Upper lobe of left lung (tissue), 6 donors: ENCODE measurements at places on chromosomes 11 and 22.

GRCh38 chr11:44611687-44612434 is 46.4 kb downstream of the CD82 start:
- peak; percentile 45 for DNase-seq

DNA sequence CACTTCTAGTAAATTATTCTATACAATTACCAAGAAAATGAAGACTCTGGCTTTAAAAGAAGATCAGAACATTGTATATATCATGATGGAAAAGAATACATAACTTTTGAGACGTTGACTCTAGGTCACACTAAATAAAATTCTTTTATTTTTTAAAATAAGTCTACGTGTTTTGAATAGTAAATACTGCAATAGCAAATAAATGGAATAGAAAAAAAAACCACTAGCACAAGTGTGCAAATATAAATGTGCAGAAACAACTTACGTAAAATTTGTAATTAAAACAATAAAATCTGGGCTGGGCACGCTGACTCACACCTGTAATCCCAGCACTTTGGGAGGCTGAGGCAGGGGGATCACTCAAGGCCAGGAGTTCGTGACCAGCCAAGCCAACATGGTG is 17.9 kb downstream of the SIK3 start:
- no peak for DNase-seq

DNA sequence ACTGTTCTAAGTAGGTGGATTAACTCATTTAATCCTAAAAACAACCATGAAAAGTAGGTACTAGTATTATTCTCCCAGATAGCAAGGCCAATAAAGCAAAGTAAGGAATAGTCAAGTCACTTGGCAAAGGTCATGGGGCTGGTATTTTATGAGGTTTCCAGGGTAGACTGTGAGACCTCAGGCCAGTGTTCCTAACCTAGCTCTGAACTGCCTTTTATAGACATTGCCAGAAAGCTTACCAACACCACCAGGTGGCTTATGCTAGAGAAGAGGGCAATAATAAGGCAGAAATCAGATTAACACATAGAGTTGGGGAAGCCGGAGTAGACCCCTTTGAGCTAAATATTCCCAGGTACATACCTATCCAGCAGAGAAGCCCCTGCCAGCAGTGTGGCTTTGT is 490.9 kb upstream of the TENM4 start:
- DNase-seq: no peak

DNA sequence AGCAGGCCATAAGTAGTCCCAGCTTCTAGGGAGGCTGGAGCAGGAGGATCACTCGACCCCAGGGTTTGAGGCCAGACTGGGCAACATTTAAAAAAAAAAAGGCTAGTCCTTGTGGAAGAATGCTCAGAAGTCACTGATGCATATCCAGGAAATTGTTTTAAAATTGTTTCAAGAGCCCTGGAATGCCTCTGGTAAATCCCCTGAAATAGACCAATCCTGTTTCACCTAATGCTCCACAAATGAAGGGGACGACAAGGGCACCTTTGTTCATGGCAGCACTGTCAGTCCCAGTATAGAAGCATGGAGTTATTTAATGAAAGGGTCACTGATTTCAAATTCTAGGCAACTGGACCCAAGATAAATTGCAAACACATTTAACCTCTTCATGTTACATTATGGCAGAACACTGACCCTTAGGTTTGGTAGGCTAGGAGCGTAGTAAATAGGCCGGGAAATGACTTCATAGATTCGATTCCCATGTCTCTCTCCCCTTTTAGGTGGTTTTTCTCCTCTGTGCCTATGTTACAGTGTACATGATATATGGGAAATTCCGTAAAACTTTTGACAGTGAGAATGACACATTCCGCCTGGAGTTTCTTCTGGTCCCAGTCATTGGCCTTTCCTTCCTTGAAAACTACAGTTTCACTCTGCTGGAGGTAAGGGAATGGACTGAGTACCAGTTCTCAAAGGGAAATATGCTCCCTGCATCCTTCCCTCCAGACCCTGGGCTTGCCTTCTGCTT is 11.4 kb downstream of the KDELR3 start:
- no peak for DNase-seq

DNA sequence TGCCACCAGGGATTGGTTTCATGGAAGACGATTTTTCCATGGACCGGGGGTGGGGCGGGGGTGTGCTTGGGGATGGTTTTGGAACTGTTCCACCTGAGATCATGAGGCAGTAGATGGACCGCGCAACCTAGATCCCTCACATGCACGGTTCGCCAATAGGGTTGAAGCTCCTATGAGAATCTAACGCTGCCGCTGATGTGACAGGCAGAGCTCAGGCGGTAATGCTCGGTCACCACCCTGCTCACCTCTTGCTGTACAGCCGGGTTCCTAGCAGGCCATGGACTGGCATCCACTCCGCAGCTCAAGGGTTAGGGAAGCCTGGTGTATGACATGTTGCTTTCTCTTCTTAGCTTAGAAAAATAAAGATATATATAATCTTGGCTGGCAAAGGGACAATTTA is 22.0 kb downstream of the RBX1 start:
- DNase-seq: no peak

DNA sequence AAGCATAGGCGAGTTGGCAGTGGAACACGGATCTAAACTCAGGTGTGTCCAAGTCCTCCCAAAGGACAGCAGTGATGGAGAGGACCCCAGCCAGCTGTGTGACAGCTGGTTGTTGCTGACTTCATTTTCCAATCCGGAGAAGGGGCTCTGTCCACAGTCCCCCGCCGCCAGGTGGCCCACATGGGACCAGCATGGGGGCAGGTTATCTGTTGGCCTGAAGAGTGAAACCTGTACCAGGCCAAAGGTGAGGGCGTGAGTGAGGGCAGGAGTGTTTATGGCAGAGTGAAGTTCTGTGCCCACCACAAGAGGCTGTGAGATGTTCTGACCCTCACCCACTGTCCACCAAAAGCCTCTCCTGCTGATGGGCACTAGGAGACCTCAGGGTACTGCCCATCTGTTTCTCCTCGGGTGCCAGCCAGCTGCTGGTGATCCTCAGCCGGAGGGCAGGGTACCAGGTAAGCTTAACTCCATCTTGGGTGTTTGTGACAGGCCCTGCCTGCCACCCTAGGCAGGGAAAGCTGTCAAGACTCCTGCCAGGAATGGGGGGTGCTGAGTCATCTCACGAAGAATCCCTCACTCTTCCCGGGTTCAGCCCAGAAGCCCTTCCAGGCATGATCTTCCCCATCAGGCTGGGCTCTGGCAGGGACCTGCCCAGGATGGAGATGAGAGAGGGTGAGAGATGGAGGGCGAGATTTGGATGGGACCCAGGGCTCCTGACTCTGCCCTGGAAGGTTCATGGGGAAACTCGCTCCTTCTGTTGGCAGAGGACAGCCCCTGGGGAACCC is 15.5 kb upstream of the TAB1 start:
- no peak for DNase-seq

DNA sequence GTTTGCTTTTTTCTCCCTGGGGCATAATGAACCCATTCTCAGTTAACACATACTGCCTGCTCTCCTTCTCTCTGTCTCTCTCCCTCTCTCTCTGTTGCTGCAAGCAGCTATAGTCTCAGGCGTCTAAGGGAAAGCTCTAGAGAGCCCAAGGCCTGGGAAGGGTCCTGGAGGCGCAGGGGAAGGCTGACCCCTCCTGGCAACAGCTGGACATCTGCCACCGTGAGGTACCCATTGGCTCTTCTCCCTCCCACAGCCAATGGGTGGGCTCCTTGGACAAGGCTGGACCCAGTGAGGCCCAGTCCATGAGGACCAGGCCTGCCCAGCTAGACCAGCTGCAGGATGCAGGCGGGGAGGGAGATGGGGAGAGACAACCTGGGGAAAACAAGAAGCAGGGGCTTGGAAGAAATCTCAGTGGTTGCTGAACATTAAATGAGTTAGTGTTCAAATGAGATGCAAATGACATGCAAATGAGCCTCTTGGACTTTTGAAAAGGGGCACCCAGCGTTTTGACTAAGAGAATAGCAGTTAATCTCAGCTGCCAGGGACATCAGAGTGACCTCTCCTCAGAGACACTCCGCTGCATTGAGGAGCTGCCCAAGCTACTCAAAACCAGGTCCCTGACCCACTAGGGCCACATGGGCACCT is 349.7 kb downstream of the BUD13 start:
- DNase-seq: no peak

GRCh38 chr11:108906329-108906728 is 241.5 kb downstream of the DDX10 start:
- DNase-seq: no peak

- DNase-seq: no peak
Observed at GRCh38 chr11:75323609-75324008, 27.9 kb downstream of the ARRB1 start.

GRCh38 chr11:126307706-126308105 is 3.8 kb downstream of the DCPS start:
- no peak for DNase-seq

- no peak for DNase-seq
Observed at GRCh38 chr11:66834943-66835342, 8.3 kb upstream of the RCE1 start.

- no peak for DNase-seq
Observed at GRCh38 chr22:43441751-43442150, 29.9 kb downstream of the MPPED1 start.

GRCh38 chr11:66467756-66468155 is 1.1 kb downstream of the PELI3 start:
- no peak for DNase-seq

DNA sequence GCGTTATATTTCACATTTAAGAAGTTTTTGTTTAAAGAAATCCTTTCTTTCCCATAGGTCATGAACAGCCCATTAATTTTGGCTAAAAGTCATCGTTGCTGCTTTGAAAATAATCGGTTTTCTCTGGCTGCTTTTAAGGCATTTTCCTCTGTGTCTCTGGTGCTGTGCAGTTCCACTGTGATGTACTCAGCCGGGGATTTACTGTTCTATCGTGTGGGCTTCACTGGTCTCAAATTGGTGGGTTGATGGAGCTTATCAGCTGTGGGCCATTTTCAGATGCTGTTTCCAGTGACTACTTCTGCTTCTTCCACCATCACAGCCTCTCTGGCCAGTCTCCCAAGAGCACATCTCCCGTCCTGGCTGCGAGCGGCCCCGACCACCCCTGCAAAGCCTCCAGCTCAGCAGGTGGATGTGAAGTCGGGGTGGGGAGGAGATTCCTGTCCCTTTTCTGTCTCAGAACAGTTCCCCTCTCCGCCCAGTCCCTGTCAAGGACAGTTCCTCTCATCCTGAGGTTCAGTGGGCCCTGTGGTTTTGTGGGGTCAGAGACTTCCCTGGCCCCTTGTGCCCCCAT is 20.3 kb downstream of the IFITM10 start:
- DNase-seq: no peak

DNA sequence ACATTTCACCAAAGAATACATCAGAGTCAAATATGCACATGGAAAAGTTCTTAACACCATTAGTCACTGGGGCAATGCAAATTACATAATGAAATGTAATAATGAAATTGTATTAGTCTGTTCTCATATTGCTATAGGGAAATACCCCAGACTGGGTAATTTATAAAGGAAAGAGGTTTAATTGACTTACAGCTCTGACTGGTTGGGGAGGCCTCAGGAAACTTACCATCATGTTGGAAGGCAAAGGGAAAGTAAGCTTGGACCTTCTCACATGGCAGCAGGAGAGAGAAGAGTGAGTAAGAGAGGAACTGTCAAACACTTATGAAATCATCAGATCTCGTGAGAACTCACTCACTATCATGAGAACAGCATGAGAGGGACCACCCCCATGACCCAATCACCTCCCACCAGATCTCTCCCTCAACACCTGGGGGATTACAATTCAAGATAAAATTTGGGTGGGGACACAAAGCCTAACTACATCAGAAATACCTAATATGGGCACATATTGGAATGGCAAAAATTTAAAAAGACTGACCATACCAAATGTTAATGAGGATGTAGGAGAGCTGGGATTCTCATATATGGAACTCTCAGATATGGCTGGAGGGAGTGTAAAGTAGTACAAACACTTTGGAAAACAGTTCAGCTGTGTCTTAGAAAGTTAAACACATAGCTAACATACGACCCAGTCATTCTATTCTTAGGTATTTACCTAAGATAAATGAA is 65.1 kb upstream of the CD44 start:
- no peak for DNase-seq

DNA sequence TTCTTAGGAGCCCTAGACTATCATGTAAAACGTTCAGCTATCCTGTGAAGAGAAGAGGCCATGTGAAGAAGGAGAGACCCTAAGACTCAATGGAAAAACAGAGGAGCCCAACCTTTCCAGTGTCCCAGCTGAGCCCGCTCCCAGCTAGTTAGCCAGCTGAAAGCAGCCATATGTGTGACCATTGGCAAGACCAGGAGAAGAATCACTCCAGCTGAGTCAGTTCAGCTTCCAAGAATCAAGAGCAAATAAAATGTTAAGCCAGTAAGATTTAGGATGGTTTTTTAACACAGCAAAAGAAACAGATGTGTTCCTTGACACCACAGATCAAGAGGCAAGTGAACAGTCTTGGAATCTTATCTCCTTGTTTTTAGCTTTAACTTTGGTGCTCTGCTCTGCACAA is 108.0 kb downstream of the CCDC81 start:
- no peak for DNase-seq

DNA sequence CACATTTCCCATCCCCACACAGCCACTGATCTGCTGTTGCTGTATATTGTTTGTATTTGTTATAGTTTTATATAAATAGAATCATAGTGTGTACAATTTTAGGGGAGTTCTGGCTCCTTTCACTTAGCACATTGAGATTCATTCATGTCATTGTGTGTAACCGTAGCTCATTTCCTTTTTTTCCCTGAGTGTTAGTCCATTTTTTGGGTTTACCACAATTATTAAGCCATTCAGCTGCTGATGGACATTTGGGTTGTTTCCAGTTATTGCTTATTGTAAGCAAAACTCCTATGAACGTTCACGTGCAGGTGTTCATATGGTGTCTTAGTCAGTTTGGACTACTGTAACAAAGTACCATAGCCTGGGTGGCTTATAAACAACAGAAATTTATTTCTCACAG is 33.6 kb upstream of the ADORA2A start:
- no peak for DNase-seq

- no peak for DNase-seq
Observed at GRCh38 chr11:36930256-36930655, 332.2 kb upstream of the RAG2 start.

DNA sequence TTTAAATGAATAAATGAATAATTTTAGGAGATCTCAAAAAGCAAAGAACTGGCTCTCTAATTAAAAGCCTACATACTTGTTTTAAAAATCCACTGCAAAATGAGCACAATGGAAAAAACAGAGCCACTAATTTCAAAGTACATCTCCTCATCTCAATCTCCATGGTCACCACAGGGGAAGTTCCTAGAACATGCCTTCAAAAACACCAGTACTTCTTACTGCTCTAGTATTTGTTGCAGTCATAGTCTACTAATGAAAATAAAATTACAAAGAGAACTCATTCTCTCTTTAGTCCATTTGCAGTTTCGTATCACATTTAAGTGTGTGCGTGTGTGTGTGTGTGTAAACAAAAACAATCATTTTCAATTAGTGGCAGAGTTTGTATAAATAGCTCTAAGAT is 54.0 kb downstream of the PIK3C2A start:
- no peak for DNase-seq

- DNase-seq: no peak
Observed at GRCh38 chr11:117863383-117863782, 13.1 kb downstream of the FXYD6 start.

DNA sequence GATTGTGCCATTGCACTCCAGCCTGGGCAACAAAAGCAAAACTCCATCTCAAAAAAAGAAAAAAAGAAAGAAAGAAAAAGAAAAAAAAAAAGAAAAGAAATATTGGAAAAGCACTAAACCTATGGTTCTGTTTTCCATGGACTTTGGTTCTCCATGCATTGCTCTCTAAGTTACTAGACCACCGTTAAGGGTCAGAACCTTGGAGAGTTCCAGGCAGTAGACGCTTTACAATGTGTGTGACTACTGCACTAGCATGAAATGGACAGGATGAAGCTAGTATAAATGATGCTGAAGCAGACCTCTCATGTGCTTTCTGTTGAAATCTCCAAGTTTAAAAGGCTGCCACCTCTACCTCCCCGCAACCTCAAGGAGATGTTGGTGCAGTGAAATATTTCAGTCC is 63.5 kb downstream of the SIK2 start:
- no peak for DNase-seq
